ENCODE measurements at places on chromosomes 1 and 21.

DNA sequence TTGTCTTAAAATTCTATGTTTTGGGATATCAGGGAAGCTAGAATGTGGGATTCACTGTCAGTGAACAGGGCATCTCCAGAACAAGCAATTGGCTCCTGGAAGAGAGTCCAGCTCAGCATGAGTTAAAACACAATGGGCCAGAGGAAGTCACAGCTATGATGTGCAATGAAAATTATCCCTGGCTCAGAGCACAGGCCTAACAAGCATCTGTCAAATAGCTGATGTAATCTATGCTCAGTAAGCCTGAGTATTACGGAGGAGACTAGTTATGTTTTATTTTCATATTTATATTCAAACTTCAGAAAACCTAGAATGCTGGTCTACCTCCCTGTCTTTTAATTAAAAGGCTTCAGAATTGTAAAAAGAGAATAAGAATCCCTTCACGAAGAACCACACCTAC is 41.6 kb downstream of the PARP1 start:
- DNase-seq, result no peak

GRCh38 chr1:230268371-230269170 is 157.6 kb downstream of the PGBD5 start:
- DNase-seq, result peak; percentile 17

DNA sequence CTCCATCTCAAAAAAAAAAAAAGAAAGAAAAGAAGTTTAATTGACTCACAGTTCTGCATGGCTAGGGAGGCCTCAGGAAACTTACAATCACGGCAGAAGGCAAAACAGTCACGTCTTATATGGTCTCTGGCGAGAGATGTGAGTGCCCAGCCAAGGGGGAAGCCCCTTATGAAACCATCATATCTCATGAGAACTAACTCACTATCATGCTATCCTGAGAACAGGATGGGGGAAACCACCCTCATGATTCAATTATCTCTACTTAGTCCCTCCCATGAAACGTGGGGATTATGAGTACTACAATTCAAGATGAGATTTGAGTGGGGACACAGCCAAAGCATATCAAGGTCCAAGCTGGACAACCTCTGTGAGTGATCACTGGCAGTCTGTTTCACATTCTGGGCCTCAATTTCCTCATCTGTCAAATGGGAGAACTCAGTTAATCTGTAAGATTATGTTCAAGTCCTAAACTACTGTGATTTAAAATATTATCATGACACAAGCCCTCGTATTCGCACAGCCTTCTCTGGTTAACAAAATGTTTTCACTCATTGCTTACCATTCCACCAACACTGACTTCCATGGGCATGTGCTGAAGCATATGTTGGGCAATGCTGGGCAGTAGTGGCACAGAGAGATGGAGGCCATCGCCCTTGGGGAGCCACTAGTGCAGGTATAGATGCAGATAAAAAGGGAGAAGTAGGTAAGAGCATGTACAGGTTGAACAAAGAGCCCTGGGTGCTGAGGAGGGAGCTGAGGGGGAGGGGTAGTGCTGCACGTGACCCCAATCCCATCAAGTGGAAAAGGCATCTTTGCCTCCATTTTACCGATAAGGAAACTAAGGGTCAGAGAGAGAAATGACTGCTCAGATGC is 46.2 kb upstream of the SLC2A1 start:
- no peak for DNase-seq

DNA sequence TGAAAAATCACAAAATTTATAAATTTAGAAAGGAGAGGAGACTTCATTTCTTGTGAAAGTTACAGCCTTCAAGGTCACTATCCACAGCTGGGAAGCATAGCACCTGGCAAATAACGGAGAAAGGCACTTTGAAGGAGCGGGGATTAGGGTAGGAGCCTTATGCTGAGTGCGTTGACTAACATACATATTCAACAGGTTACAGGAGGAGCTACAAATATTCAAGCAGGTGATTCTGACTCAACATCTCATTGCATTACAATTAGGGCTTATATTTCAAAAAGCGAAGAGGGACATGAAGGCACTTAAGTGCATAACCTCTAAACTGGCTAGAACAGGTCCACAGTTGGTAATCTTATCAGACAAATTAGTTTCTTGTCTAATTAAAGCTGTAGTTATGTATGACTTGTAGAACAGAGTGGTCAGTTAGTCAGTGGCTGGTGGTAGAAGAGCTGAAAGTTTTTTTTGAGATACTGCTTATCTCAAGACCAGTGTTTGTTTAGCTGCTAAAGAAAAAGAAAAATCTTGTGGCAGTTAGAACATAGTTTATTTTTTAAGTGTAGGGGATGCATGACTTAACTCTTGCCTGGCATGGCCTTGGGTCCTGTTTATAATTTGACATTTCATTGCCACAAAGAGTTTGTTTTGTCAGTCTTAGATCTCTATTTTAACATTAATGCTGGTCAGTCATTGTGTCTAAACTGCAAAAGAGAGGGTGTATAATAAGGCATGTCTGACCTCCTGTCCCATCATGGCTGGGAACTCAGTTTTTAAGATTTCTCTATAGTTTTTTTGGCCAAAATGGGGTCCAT is 311.5 kb downstream of the DUSP10 start:
- DNase-seq, result no peak

Data from activated CD4-positive, alpha-beta T cell treated with anti-CD3 and anti-CD28 coated beads, Interleukin-10, Interleukin-2, amounts not matched to agents 100 ng/mL and 50 ng/mL, durations not matched to agents 16 hours and 8 hours (primary cell).